ENCODE measurements at places on chromosomes 2 and 18.

- DNase-seq: no peak
Measured at GRCh38 chr2:176084611-176085119, 903 bp upstream of the EVX2 start.

GRCh38 chr18:58015065-58015780 lies 28.8 kb upstream of the NEDD4L start:
- peak; percentile 43 for DNase-seq

- no peak for DNase-seq
Measured at GRCh38 chr2:105886029-105886454, 141.3 kb downstream of the NCK2 start.

GRCh38 chr2:170582751-170583463 lies 132.2 kb upstream of the SP5 start:
- DNase-seq: no peak

DNA sequence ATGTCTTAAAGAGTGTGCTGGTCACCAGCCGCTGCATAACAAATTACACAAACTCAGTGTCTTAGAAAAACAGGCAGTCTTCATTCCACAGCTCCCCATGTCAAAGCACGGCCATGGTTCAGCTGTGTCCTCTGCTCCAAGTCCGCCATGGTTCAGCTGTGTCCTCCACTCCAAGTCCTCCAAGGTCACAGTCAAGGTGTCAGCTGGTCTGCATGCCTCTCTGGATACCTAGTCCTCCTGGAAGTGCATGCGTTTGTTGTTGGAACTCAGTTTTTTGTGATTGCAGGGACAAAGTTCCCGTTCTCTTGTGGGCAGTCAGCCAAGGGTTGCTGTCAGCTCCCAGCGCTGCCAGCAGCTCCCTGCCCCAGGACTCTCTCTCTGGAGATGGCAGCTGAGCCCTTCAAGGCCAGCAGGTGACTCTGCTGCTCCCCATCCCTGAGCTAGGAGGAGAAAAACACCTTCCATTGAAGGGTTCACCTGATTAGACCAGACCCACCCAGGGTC lies 304.0 kb upstream of the MYT1L start:
- DNase-seq: no peak

DNA sequence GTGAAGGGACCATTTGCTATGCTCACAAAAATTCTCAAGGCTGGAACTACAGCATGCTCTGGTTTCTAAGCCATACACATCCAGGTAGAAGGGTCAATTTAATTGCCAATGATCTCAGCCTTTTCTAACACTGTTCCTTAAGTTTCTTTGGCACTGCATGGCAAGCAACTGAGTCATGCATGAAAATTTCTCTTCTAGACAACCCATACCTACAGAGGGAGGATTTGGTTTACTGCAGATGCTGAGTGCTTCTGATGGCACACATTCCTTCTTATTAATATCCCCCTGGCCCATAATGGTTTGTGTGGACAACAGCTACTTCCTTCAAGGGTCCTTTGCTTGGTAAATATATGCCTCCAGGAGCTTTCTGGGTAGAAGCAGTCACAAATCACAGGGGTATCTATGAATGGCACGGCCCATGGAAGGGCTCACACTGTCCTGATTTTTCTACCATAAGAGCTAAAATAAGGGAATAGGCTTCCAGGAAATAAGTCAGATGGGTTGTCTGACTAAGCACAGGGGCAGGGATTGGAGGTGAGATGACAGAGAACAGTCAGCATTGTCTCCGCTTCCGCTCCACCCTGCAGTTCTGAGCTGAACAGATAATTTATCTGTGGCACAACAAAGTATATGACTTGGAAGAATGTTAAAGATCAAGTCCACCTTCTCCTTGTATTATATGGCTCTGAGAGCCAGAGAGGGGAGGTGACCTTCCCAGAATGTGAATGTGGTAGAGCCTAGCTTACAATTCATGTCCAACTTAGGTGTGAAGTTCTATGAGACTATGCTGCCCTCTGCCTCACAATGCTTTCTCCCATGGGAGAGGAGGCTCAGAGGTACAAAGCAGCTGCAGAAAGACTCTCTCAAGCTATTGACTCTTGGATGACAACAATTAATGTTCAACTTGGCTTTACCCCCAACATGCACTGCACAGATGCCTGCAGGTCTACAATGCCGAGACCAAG lies 199.2 kb upstream of the TNP1 start:
- no peak for DNase-seq

GRCh38 chr18:8084160-8084559 lies 517.0 kb downstream of the PTPRM start:
- DNase-seq: no peak

DNA sequence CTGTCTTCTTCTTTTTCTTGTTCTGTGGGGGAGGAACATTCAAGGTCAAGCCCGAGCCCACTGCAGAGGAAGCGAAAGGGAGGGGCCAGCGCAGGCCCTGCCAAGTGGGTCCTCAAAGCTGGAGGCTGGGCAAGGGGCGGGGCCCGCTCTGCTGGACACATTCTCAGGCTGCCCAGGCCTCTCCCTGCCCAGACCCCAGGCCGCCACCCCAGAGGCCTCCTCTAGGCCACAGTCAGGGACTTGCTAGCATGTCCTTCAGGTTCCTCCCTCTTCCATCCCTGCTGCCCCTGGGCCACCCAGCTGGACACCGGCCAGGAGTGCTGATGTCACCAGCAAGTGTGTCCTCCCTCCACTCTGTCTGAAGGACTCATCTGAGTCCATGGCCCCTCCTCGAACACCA lies 44.1 kb downstream of the KIF1A start:
- DNase-seq: no peak

DNA sequence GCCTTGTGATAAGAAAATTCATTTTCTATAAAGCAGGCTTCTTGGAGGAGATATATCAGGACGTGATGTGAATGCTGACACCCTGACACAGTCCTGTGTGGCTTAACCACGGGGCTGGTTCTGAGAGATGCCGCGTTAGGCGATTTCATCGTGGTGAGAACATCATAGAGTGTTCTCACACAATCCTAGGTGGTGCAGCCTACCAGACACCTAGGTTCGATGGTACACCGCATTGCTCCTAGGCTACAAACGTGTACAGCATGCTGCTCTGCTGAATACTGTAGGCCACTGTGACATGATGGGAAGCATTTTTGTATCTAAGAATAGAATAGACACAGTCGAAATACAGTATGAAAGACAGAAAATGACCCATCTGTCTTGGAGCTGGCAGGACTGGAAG lies 82.5 kb downstream of the TNFRSF11A start:
- no peak for DNase-seq

DNA sequence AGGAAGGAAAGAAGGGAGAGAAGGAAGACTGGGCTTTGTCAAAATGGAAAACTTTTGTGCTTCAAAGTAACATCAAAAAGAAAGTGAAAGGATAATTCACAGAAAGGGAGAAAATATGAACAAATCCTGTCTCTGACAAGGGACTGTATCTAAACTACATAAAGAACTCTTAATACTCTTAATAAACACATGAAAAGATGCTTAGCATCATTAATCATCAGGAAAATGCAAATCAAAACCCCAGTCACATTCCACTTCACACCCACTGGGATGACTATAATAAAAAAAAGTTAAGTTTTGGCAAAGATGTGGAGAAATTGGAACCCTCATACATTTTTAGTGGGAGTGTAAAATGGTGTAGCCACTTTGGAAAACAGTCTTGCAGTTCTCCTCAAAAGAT lies 11.8 kb upstream of the ZFP36L2 start:
- no peak for DNase-seq

- no peak for DNase-seq
Measured at GRCh38 chr18:7577706-7578105, 10.6 kb downstream of the PTPRM start.

- DNase-seq: no peak
Measured at GRCh38 chr2:120468136-120468535, 122.2 kb downstream of the INHBB start.

DNA sequence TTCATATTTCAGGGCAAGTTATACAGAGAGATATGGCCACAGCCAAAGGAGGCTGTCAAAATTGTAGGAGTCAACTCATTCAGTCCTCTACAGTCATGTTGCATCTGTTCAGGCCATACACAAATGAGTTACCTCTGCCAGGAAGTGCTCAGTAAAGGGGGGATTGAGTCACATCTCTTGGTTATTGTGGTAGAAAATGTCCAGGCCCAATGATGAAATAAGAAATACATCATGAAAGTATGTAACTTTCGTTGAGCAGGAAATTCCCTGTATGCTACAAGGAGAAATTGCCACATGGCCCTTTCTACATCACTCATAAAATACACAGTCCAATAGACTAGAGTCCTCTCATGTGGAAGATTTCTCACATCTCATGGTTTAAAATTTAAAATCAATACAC lies 103.9 kb upstream of the COL3A1 start:
- DNase-seq: no peak

DNA sequence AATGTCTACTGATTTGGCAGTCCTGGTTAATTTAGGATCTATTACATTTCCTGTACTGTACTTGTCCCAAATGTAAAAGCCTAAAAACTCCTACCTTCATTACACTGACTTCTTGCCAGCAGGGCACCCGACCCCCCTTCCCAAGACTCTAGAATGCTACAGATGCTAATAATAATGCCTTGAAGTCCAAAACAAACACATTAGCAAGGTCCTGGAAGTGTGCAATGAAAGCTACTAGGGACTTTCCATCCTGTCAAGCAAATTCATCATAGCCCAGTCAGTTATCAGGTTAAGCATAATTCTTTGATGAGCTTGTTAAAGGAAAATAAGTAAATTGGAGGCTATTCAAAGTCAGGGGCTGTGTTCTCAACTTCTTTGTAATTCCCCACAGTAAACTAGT lies 115.3 kb upstream of the RBBP8 start:
- no peak for DNase-seq

- DNase-seq: peak; percentile 55
Measured at GRCh38 chr2:201235860-201236811, 24.2 kb upstream of the CASP8 start.

DNA sequence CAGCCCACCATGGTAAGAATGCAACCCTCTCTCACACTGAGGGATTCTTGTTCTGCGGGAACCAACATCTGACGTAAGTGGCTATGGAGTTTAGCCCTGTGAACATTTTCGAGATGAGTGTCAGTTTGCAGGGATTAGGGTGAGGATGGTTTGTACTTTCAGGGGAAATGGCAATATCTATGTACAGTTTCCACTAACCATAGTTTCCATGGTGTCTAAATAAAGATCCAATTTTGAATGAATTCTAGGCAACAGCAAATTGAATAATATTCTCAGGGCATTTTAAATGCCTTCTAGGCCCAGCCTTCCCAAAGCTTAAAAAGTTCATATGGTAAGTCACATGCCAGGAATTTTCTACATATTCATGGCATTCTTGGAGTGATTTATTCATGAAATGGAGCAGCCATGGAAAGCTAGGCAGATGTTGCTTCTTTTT lies 105.4 kb upstream of the MMADHC start:
- DNase-seq: no peak

DNA sequence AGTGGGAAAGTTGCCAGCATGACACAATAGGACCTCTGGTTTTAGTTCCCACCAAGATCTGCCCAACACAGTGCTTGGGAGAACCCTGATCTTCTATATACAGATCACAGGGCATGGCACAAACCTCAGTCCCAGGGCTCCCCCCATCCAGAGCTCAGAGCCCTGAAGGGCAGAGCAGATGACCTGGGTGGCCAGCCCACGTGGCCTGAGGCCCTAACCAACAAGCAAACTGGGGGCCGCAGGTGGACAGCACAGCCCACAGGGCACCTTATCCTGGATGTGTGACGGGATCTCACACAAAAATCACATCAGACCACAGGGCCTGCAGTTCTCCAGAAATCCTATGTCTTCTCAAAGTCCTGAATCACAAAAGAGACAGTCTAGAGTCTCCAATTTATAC lies 34.7 kb downstream of the CRACDL start:
- no peak for DNase-seq

DNA sequence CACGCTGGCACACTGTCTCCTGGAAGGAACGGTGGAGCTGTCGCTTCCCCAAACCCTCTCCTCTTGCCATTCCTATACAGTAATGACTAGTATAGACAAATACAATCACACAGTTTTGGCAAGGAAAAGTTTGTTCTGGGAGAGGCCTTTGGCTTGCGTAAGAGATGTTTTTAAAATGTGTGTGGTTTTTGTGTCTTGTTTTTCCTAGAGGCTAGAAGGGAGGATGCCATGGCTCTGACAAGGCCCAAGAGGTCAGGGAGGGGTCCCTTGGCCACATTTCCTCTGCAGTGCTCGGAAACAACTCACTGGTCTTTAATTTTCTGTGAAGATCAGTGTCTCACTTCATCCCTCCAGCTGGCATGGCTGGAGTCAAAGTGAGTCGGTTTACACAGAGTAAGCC lies 195.9 kb downstream of the SH3RF3 start:
- no peak for DNase-seq

DNA sequence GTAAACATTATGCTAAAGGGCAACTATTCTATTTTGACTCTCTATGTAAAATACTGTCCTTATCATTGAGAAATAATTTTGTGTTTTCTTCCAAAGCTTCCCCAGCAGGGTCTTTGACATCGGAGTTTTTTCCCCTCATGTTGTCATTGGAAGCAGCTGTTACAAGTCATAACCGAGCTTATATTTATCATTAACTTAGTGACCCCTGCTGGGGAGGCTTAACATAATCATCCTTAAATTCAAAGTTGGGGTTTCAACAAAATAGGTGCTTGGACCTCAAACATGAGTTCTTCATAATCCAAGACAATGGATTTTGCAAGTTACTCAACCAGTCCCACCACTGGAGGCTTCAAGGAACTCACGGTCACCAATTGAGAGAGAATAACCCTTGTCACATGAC lies 330.9 kb downstream of the DCC start:
- no peak for DNase-seq

GRCh38 chr2:42054714-42055430 lies 7.1 kb downstream of the PKDCC start:
- DNase-seq: no peak

DNA sequence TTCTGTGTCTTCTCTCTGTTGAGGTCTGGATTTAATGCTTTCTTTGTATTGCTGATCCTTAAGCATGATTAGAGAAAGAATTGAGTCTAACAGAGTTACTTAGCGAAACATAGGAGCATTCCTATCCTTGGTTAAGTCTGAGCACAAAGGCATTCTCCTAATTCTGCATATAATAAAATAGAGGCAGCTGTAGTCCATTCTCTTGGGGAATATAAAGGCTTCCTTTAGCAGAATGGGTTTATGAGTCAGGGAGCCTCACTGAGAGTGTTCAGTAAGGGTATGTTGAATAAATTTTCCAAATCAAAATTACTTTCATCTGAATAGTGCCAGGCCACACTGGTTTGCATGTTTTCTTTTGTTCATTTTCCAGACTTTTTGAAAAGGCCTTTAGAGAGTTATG lies 101.5 kb downstream of the GALNT1 start:
- DNase-seq: no peak

DNA sequence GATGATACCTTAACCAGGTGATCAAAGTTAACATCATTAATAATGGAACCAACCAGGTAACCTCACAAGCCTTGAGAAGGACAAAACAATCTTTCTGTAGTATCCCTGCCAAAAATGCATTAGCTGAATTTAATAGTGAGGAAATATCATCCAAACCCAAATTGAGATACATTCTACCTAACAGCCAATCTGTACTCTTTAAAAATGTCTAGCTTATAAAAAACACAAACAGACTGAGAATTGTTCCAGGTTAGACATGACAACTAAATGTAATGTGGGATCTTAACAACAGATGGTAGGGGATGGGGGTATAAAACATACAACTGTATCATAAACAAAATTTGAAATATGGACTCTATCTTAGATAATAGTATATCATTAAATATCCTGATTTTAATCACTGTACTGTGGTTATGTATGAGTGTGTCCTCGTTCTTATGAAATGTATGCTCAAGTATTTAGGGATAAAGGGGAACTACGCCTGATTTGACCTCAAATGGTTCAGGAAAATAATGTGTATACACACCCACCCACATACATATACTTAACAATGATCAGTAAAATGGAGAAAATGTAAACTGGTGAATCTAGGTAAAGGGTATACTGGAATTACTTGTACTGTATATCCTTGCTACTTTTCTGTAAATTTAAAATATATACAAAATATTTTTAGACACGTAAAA lies 1.7 kb downstream of the FANCL start:
- no peak for DNase-seq
